ENCODE measurements at places on chromosomes 1 and 21.

DNA sequence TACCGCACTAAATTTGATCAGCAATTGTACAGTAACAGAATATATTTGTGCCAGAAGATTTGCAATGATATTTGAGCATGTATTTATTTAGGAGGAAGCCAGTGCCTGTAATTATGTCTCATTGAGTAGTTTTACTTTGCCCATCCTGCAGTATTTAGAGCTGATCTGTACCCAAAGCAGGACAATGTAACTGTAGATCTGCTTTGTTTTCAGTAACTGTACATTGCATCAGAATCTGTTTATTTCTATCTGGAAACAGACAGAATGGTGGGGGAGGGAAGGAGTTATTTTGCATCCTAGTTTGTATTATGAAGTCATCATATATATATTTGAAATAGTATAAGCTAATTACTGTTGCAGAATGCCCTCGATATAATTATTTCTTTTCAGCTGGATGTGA is 36.2 kb upstream of the LRRC8C start:
- no peak for DNase-seq

GRCh38 chr1:89844241-89844807 is 23.5 kb downstream of the LRRC8D start:
- DNase-seq: no peak

- no peak for DNase-seq
These were observed 56.0 kb upstream of the CITED4 start for GRCh38 chr1:40917995-40918711.

- DNase-seq: no peak
These were observed 25.1 kb downstream of the PADI4 start for GRCh38 chr1:17333081-17333480.

DNA sequence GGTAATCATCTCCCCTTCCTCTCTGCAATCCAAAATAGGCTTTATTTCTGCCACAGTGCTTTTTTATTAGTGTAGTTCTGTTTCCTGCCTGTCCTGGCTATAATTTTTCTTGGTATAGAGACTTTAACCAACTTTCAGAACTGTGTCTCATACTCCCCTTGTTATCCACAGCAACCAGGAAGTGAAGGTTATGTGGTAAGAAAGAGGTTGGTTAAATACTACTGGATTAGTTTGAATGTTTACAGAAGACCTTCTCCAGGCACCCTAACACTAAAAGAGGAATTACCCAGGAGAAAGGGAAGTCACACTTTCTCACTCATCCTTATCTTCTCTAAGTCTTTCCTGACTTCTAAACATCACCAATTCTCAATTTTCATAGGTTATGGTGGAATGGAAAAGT is 17.8 kb upstream of the TNFSF4 start:
- no peak for DNase-seq

- no peak for DNase-seq
These were observed 110.3 kb downstream of the TIAM1 start for GRCh38 chr21:31233711-31234110.

GRCh38 chr1:156337052-156337887 is 822 bp downstream of the CCT3 start:
- DNase-seq: peak; percentile 15

- DNase-seq: no peak
These were observed 34.9 kb downstream of the SSBP3 start for GRCh38 chr1:54371038-54371941.

DNA sequence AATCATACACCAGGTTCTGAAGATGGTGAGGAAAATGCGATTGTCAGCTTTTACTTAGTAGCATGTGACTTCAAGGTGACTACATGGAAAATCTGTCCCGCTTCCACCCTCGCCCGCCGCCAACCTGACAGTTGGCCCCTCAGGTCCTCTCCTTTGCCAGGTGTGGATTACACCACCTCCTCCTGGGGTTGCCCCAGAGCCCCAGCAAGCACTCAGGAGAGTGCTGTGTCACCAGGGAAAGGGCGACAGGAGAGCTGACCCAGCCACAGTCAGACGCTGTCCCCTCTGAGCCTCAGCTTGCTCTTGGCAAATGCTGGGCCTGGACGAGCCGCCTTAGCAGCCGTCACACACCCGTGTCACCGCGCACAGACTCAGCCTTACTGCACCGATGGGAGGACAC is 17.9 kb downstream of the PTTG1IP start:
- DNase-seq: no peak

- no peak for DNase-seq
These were observed 42.6 kb downstream of the PLEKHA6 start for GRCh38 chr1:204317170-204317569.

Measured in astrocyte of the hippocampus (primary cell).